ENCODE measurements at places on chromosomes 7 and 10.

- no peak for DNase-seq
These were observed 54.5 kb upstream of the TOMM7 start for GRCh38 chr7:22876986-22877729.

DNA sequence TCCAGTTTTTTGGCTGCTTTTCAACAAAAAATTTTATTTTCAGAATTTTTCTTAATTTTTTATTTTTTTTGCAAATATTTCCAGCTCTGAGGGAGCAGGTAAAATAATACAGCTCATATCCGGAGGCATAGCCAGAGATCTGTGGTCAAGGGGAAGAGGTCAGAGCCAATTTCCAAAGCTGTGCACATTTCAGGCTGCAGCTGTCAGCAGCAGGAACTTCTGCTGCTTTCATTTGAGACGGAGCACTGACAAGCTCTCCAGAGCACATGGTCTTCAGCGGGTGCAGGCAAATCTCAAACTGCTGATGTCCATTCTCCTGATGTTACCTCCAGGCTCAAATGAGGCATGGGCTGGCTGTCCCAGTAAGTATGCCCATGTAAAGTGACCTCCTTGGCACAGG lies 31.1 kb downstream of the SLC26A4 start:
- no peak for DNase-seq

GRCh38 chr10:2543974-2544373 lies 523.4 kb upstream of the PFKP start:
- DNase-seq: no peak

DNA sequence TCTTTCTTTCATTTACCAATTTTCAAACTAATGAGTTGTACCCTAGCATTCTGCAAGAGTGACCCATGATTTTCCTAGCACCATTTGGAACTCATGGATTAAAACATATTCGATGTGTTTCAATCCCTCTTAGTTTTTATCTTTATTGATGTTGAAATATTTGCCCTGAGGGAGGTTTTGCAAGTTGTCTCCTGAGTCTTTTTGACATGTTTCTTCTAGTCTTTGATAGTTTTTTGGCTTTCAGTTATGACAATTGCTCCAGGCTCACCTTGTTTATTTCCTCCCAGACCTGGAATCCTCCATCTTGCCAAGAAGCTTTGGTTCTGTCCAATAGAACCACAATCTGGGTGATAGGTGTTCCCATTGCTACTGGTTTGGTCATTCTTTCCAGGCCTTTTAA lies 327.8 kb downstream of the WDR11 start:
- DNase-seq: no peak

DNA sequence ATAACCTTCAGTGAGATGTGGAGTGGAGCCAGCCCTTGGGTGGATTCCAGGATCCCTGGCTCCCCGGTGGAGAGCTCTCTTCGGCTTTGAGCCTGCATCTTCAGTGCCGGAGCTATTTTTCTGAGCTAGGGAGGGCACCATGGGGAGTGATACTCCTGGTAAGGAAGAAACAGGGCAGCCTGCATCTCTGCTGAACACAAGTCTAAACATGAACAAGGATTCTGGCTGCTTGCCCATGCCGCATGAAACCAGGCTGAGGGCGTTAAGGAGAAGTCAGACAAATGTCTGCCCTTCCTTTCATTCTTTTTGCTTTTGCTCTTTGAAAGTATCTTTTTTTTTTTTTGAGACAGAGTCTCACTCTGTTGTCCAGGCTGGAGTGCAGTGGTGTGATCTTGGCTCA lies 60.4 kb downstream of the EVX1 start:
- DNase-seq: no peak

- no peak for DNase-seq
These were observed 250.9 kb downstream of the CHCHD3 start for GRCh38 chr7:132830941-132831340.

DNA sequence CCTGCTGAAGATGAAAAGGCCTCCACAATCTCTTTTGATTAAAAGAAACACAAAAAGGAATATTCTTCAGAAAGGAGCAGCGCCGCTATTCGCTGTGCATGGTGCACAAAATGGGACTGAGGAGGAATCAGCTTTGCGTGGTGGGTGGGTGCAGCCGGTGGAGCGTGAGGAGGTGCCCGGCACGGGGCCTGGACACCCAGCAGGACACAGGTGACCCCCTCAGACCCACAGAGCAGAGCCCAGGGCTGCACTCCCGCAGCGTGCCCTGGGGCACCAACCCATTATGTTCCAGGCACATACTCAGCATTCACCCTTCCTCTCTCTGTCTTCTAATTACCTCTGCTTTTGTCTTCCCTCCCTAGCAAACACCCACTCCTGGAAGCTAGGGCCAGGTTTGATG lies 238.0 kb upstream of the PPP2R2D start:
- DNase-seq: no peak

- no peak for DNase-seq
These were observed 157.6 kb downstream of the SH3PXD2A start for GRCh38 chr10:103697787-103698186.

- no peak for DNase-seq
These were observed 43.2 kb downstream of the PCLO start for GRCh38 chr7:83119494-83119893.

GRCh38 chr10:96366508-96366907 lies 7.7 kb upstream of the OPALIN start:
- no peak for DNase-seq

GRCh38 chr10:47183704-47184041 lies 116.3 kb upstream of the GDF10 start:
- DNase-seq: no peak

DNA sequence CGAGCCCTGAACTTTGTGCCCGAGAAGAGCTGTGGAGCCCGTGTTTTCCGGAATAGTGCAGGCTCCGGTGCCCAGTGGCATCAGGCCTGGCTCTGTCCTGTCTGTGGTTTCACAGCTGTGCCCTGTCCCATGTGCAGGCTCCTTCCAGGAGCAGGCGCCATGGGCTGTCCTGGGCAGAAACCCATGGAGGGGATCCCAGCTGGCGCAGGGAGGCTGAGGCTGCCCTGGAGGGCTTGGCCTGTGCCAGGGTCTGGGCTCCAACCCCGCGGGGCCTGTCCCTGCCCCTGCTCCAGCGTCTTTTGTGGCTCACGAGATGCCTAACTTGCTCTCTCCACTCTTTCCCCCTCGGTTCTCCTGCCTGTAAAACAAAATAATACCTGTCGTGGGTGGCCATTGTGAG lies 23.3 kb upstream of the CRHR2 start:
- no peak for DNase-seq

GRCh38 chr10:10596256-10596655 lies 421.4 kb upstream of the CELF2 start:
- no peak for DNase-seq

GRCh38 chr10:126949161-126949503 lies 43.9 kb downstream of the DOCK1 start:
- no peak for DNase-seq

GRCh38 chr10:37344413-37344812 lies 219.0 kb downstream of the ANKRD30A start:
- DNase-seq: no peak

DNA sequence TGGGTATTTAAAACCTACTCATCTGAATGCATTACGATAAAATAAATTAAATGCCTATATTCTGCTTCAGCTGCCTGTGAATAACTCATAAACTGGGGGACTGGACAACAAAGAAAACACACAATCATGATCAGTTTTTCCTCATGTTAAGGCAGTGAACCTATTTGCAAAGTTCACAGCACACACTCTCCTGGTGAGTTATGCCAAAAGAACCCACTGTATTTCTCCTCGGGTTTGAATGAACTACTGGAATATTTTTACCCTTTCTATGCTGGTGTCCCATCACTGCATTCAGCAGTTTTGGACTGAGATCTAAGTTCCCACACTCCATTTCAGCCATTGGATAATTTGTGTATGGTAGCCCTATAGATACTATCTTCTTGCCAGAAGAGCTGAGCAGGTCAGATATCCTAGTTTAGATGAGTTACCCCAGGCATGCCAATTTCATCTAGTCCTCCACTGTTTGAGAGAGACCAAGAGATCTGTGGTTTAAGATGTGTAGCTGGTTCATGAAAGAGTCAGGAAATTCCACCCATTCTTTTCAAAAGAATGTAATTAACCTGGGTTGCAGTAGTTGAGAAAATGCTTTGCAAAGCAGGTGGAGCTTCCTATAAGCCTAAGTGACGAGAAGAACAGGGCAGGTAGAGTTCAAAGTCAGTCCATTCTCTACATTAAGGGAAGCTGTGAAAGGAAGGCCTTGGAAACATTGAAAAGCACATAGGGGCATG lies 101.7 kb downstream of the PLXDC2 start:
- DNase-seq: no peak

- no peak for DNase-seq
These were observed 48.1 kb upstream of the UBE3C start for GRCh38 chr7:157090485-157091165.

GRCh38 chr7:81743201-81743600 lies 26.6 kb downstream of the HGF start:
- DNase-seq: no peak

DNA sequence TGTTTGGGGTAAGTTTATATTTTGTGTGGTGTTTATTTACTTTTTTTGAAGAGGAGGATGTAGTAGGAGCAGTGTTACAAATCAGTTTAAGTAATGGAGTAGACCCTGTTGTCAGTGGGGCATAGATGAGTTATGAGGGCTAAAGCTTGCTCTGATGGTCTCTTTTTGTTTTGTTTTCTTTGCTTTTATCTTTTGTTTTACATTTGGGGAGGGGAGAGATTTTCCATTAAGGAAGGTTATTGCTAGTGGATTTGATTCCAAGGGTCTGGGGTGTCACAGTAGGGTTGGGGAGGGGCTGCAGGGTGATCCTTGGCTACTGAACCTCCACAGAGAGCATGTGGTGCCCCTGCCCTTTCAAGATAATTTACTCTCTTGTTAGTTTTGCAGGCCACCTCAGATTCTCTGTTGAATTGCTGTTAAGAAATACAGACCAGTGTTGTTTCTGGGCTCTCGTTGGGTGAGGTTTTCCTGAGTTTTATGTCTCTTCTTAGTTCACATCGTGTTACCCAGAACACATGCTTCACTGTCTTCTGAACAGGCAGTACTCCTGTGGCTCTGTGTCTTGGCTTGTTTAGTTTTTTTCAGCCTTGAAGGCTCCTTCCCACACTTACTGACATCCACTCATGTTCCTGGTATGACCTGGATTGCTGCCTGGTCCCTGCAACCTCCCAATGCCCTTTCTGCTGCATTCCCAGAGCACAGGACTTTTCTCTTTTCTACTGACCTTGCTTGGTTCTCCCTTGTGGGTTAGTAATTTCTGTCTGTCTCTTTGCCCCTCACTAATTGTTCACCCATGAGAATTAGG lies 4.2 kb downstream of the KIFBP start:
- DNase-seq: no peak

GRCh38 chr10:114577133-114577532 lies 80.9 kb downstream of the ABLIM1 start:
- DNase-seq: no peak

GRCh38 chr7:21911341-21911875 lies 34.3 kb downstream of the CDCA7L start:
- DNase-seq: no peak

- DNase-seq: no peak
These were observed 116.4 kb upstream of the HGF start for GRCh38 chr7:81886211-81886764.

- no peak for DNase-seq
These were observed 75.7 kb downstream of the XRCC2 start for GRCh38 chr7:152600266-152600665.

DNA sequence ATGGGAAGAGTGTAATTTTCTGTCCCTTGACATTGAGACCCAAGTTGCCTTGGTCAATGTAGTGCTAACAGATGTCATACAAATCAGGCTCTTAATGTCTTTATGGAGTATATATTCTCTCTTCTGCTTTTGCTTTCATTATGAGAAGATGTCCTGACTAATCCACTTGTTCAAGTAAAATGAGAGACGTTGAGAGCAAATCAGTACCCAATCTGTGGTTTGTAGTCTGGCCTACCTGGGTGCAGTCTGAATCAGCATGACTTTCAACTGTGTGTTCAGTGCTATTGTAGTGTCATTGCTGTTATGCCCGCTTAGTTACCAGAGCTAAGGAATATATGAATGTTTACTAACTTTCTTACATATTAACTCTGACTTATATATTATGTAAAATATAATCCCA lies 612.4 kb downstream of the ANKRD7 start:
- DNase-seq: no peak

DNA sequence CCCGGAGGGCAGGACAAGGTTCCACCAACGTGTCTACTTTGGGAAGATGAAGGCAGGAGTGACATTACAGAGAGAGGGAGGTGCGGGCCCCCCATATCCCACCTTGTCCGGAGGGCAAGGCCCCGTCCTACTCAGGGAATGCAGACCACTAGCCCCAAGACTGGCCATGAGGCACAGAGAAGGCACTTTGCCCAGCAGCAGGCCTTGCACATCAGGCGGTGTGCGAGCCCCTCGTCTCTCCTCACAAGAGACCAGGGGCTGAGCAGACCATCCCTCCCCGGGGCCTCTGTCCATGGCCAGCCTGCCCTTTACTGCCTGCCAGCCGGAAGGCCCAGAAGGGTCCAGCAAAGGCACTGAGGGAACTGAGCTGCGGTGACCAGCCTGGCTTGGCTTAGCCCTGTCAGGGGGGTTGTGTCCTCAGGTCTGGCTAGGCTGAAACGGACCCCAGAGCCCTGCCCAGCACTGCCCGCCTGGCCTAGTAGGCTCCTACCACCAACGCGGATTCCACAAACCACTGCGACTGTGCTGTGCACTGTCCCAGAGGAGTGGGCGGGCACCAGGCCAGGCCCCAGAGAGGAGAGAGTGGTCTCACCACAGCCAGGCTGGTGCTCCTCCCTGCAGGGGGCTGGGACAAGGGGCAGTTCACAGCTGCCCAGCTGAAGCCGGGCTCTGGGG lies 16.7 kb downstream of the CAMK2B start:
- peak; percentile 8 for DNase-seq

DNA sequence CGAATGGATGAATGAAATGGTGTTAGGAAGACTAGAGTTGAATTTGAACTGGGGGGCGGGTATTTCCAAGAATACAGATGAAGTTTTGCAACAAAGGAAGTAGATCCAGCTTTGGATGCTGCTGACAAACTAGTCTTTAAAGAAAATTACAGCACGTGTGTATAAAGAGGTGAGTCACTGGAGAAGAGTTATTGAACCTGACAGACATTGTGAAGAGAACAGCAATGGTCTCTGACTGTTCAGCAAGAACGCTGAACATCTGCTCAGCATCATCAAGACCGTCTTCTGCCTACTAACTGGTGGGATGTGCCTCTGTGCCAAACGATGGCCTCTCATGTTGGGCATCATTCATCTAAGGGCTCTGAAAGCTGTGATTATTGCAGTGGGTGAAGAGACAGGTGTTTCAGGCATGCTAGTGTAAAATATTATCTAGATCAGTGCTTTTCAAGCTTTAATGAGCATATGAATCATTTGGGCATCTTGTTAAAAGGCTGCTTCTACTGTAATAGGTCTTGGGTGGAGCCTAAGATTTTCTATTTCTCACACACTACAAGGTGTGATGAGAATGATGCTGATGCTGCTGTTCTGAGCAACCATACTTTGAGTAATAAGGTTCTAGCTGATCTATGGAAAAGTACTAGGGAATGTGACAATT lies 291.3 kb downstream of the PTEN start:
- no peak for DNase-seq

DNA sequence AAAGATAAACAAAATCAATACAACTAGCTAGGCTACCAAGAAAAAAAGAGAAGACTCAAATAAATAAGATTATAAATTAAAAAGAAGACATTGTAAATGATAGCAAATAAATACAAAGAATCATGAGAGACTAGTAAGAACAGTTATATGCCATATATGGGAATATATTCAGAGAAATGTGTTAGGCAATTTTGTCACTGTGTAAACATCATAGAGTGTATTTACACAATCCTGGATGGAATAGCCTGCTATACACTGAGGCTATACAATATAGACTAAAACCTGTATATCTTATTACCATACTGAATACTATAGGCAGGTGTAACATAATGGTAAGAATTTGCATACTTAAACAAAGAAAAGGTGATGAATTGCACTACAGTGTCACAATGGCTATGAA lies 717.4 kb downstream of the PARD3 start:
- no peak for DNase-seq
